ENCODE measurements at places on chromosomes 12 and 14.

- no peak for DNase-seq
These were observed 359.8 kb downstream of the PCNX1 start for GRCh38 chr14:71267007-71267513.

- DNase-seq, result no peak
These were observed 3.4 kb downstream of the TAMALIN start for GRCh38 chr12:52010152-52010622.

DNA sequence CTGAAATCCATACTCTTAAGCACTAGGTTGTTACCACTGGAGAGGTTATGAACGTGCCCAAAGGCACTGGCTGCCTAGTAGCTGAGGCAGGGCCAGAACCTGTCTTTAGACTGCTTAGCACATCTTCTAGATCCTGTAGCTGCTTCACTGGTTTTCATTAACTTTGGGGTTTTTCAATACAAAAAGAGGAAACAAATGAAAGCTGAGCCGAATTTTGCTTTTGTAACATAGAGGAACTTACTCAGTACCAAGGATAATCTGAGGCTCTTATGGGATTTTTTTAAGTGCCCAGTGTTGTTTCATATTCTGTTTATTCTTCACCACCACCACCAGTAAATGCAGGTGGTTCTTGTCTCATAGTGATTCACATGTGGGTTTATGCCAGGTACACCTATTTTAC, 396.1 kb downstream of the RAD51B start:
- DNase-seq, result no peak

GRCh38 chr12:121748571-121749265, 36.2 kb downstream of the TMEM120B start:
- no peak for DNase-seq

DNA sequence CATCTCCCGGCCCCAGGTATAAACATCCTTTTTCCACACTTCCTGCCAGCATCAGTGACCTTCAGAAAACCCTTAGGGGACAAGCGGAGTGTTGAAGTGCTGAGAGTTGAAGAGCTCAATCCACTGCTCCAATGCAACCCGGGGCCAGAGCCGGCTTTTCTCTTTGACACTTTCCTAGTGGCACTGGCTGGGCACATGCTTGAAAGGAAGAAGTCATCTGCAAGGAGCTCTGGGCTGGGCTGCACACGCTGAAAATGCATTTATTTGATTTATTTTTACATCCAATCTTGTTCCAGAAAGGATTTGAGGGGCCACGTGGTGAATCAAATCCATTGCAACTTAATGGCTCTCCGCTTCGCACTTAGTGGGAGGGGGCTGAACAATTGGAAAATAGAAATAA, 229.0 kb upstream of the DIO3 start:
- DNase-seq, result no peak

GRCh38 chr12:8662593-8662992, at the start of gene MFAP5:
Gene MFAP5, minus strand, starts transcription at chr12:8662826. Its CDS starts 722 bp downstream, at chr12:8662104.
- no peak for DNase-seq

- no peak for DNase-seq
These were observed 211.5 kb downstream of the SLC15A4 start for GRCh38 chr12:128612150-128612850.

GRCh38 chr14:68284333-68284732, 464.8 kb downstream of the RAD51B start:
- no peak for DNase-seq

GRCh38 chr12:32197421-32197820, 90.8 kb downstream of the BICD1 start:
- no peak for DNase-seq

GRCh38 chr12:131682510-131682895, 28.4 kb upstream of the SFSWAP start:
- DNase-seq, result no peak

- DNase-seq, result no peak
These were observed 41.9 kb downstream of the PTGER2 start for GRCh38 chr14:52356025-52356424.

DNA sequence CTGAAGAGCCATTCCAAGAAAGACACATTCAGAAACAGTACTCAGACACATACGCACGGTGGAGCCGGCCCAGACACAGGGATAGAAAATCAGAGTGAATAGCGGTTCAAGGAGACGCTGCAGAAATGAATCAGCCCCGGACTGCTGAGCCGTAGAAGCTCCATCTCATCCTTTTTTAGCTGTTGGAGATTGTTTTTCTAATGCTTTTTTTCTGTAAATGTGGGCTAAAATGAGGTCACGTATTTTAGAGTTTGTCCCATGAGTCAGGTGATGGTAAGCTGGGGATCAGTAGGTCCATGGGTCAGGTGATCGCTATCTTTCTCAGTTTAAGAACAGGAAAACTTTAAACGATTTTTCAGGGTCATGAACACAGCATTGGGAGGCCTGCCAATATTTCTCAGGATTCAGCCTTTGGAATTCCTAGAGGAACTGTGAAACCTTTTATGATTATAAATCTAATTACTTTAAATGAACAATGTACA, 202.4 kb downstream of the ITPR2 start:
- no peak for DNase-seq

DNA sequence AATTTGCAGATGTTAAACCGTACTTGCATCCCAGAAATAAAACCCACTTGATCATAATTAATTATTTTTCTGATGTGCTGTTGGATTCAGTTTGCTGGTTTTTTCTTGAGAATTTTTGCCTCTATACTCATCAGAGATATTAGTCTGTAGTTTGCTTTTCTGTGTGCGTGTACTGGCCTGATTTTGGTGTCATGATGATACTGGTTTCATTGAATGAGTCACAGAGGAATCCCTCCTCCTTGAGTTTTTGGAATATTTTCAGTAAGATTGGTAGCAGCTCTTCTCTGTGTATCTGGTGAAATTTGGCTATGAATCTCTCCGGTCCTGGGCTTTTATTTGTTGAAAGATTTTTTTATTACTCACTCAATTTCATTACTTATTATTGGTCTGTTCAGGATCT, 100.4 kb upstream of the PMCH start:
- no peak for DNase-seq

- no peak for DNase-seq
These were observed 63.1 kb downstream of the A2M start for GRCh38 chr12:9052610-9053009.

DNA sequence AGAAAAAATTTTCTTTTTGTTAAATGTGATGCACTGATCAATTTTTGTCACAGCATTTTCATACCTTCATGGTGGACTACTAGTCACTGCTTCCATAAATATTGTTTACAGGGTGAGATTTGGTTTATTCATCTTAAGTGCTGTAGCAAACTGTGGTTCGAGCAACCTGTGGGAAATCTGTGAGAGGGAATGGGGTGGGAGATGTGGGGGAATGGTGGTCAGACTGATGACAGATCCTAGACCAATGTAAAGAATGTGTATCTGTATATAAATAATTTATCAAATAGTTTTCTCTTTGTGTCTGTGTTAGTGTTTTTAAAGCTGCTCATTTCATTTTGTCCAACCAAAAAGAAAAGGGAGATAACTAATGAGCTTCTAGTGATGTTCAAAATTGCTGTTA, 26.7 kb downstream of the CSRP2 start:
- no peak for DNase-seq

DNA sequence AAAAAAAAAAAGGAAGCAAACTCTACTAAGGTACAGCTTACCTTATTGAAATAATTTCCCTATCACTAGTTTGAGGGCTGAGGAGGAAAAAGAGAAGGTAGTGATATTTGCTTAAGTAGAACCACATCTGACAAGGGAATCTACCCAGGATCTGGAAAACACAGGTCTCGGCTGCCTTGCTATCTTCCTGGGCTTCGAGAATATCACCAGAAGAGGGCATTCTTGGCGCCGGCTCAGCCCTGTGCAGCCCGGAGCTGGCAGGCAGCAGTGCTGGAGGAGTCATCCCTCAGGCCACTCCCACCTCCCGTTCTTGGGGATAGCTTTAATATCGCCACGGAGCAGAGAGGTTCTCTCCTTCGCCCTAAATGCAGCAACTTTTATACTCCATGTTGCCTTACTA, 1181.2 kb downstream of the VRK1 start:
- peak; percentile 67 for DNase-seq

DNA sequence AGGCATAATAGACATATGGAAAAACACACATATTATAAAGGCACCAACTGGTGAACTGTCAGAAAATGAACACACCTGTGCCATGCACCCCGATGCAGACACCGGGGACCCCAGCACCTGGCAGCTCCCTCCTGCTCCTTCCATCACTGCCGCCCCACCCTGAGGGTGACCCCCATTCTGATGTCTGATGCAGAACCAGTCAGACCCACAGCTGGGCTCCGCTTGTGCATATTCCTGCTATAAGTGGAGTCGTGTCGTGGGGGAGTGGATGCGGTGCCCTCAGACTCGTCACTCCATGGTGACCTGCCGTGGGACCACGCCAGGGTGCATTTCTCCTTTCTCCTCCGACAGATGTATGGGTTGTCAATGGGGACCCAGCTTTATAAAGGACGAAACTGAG, 45.7 kb upstream of the MEG3 start:
- DNase-seq, result no peak

DNA sequence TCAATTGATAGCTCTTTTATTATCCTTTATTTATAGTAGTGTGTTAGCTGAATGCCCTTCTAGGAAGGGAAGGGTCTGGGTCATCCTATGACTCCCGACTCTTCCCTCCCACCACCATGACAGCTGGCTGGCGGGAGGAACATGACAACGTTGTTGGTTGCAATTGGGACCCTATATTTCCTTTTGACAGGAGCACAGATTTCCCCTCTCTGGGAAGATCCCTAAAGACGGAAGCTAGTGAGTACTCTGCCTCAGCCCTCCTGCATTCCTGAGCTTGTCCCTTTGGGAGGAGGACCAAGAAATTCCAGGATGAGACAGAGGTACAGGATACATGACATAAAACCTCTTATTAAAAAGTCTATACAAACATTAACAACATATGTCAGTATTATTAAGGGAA, 485.4 kb downstream of the NAV3 start:
- DNase-seq, result no peak

GRCh38 chr12:11801643-11802042, 152.2 kb downstream of the ETV6 start:
- DNase-seq, result no peak

GRCh38 chr14:38850664-38851063, 252.4 kb downstream of the SEC23A start:
- no peak for DNase-seq

GRCh38 chr12:100741084-100741711, 53.4 kb upstream of the ANO4 start:
- DNase-seq, result no peak

DNA sequence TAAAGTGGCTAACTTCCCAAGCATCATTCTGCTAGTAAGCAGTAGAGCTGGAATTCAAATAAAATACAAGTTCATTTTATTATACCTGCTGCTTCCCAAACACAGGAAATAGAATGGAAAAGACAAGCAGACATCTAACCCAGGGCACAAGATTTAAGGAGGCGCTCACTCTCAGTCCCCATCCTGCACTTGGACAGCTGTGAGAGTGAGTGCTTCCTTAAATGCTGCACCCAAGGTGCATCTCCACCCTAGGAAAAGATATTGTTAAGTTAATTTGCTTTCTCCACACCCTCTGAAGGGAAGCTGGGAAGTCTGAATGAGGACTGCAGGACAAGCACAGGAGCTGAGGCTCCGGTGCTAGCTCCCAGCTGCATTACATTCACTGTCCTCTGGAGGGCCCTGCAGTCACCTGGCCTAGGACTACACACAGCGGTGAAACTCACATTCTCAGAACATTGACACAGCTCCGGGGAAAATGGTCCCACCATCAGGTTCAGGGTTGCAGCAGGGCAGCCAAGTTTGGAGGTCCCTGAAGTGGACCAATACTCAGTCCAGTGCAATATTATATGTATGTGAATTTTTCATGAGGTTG, 14.2 kb downstream of the HEBP1 start:
- no peak for DNase-seq

DNA sequence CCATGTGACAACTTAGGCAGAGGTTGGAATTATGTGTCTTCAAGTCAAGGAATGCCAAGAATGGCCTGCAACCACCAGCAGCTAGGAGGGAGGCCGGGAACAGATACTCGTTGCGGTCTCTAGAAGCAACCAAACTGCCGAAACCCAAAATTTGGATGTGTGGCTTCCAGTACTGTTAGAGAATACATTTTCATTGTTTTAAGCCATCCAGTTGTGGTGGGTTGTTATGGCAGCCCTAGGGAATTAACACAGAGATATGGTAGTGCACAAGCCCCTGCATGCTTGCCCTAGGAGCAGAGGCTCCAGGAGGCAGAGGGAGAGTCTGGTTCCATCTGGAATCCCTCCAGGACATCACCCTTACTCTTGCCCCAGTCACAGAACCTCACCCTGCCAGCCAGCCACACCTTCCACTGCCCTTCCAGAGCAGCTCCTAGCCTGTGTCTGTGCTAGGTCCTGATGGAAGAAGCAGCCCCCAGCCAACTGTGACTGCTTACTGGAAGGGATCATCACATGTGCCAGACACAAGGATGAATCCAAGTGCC, 19.5 kb downstream of the PITPNM2 start:
- no peak for DNase-seq

DNA sequence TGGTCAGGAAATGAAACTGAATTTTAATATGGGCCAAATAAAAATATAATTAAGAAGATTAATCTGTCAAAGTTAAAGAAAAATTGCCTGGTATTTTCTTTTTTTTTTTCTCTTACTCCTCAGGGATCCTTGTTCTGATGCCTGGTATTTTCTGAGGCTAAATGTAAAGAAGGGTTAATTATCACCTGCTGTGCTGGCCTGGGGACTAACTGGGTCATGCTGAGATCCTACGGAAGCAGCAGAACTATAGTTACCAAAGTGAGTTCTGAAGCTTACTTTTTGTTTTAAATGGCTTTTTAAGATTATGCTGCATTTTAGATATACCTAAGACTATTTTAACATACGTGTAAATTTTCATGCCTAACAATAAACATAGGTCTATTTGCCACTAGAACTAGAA, 23.3 kb downstream of the ZC2HC1C start:
- DNase-seq, result no peak

DNA sequence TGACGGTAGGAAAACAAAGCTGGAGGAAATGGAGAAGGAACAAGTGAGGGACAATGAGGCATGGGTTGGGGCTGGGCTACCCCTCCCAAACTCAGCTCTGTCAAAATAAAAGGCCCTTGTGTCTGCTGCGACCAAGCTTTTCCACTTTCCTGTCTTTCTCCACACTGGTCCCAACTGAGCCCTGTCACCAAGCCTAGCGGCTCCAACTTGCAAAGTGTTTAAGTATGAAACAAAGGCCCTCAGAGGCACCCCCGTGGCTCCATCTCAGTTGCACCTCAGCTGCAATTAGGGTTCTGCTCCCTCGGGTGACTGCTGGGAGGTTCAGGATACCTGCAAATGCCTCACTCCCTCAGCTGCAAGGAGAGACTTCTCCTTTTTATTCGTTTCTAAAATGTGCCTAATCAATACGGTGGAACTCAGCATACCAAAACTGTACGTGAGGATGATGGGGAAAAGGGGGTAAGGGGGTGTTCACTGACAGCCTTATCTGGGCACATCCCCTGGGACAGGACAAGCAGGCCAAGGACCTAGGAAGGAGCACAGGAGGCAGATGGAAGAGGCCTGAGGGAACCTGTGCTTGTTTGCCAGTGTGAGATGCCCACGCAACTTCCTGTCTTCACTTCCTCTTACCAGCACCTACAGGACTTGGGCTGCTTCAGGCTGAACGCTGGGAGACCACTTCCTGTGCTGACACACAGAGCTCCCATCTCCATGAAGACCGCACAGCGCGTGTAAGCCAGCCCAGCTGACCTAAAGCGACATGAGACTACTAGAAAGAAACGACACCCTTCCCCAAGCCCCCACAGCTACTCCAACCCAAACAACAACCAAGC, 8.9 kb downstream of the VAMP1 start:
- peak; percentile 58 for DNase-seq

All from activated T-helper 1 cell treated with anti-CD3 and anti-CD28 coated beads, Interleukin-2, amount 50 U/mL, for 16 hours (primary cell).